ENCODE measurements at places on chromosomes 3 and 15.

DNA sequence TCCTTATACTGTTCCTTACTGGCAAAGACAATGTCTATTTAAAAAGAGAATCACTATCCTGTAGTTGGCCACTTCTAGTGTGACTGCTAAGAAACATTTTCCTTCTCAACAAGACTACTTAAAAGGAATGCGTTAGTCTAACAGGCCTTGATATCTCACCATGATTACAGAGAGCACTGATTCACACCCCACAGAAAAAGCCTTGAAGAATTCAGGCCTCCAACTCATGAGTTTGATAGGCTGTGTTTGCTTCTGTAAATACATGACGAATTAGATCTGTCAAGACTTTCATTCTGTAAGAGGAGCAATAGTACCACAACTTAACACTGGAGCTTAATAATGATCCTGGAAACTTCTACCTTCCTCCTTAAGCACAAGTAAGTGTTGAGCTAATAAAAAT, 432.8 kb upstream of the NR2F2 start:
- DNase-seq: no peak

DNA sequence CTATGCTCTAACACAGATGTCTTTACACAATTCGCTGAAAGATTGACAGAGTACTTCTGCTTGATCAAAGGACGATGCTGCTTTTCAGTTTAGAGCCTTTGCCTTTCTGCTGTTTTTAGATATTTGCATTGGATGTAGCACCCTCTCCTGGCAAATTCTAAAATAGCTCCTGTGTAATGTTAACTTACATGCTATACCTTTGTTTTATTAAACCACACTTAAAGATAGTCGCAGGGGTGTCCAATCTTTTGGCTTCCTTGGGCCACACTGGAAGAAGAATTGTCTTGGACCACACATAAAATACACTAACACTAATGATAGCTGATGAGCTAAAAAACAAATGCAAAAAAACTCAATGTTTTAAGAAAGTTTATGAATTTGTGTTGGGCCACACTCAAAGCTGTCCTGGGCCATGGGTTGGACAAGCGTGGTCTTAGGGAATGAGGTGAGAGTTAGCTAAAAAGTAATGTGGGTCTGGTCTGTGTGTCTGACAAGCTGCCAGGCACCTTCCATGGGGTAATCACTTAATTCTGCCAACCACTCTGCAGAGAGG, 62.9 kb downstream of the ATG7 start:
- peak; percentile 67 for DNase-seq

- no peak for DNase-seq
These were observed 1.4 kb downstream of the PAQR5 start for GRCh38 chr15:69299943-69300588.

DNA sequence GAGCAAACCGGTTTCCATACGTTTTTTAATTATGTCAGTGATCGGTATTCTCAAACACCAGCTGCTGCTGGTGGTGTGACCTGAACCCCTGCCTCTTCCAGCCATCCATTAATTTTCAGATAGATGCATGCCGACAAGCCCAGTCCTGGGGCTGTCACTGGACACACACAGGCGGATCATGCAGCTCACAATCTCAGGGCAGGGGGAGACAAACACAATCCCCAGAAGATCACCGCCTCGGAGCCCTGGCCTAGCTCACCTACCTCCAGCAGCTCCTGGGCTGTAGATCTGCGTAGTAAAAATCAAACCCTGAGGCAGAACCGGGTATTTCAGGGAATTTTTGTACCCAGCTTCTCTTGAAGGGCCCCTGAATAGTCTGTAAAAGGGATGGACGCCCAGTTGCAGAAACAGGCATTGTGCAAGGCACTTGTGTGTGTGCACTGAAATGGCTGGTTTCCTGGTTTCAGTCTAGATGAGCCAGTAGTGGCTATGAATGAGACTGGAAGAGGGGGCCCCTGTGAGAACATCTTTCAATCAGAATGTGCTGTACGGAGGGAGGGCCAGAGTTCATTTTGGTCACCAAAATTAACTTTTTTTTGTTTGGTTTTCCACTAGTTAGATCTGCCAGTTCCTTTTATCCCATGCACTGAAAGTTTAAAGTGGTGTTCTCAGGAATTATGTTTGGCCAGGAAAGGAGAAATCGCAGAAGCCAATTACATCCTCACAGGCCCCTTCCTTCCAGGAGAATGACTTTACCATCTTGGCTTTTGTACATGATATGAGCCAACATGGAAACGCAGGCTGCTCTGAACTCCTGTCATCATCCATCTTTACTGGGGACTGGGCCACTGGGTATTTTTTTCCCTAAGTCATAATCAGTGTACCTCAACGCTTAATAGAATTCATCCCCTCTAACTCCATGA, 55.0 kb upstream of the RPL32 start:
- no peak for DNase-seq

DNA sequence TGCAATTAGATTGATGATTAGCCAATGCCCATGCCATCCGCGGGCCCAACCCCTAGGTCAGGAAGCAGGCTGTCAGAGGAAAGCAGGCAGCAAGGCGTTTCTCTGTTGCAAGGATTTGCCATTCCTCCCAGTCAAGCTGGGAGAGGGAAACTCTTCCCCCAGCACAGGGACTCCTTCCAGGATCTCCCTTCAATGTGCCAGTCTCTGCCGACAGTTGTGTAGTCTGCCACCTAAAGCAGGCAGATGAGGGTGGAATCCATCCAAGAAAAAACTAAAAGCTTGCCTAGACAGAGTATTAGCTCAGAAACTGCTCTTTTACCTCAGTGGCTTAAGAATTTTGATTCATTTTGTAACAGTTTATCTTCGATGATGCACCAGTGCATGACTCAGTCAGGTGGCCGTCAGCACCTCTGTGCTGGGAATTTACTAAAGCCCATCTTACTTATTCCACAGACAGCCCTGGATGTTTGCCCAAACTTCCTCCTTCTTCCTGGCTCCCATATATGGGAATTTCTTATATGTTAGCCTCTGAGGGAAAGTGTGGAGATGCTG, 501.5 kb upstream of the THBS1 start:
- DNase-seq: no peak

- DNase-seq: no peak
These were observed 2.5 kb upstream of the GANC start for GRCh38 chr15:42270551-42270950.

DNA sequence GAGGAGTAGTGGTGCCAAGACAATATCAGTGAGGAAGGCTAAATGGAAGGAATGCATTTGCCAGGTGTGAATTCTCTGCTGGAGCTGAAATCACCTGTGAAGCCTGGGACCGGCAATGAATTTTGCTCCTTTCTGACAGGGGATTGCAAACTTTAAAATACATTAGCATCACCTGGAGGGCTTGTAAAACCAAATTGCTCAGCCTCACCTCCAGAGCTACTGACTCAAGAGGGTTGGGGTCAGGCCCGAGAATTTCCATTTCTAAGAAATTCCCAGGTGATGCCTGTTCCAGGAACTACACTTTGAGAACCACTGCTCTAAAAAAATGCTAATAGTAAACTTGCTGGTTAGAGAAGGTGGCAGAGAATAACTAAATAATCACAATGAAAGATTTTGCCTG, 445.6 kb upstream of the RBMS3 start:
- no peak for DNase-seq

DNA sequence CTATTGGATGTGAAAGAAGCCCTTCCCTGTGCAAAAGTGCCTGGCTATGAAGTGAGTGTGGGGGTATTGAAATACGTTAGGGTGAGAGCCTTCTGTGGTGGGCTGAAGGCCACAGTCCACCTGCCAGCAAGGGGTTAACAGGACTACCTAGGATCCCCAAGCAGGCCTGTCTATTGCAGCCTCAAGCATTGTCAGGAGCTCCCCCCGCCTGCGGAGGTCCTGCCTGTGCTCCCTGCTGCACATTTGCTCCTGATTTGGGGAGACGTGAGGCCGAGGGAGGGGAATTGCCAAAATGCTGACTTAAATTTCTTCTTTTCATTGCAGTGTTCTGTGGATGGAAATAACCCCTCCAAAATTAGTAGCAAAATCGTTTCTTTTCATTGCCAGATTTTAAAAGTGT, 56.2 kb downstream of the GABRG3 start:
- no peak for DNase-seq

GRCh38 chr3:40494698-40495097, 11.1 kb upstream of the ZNF620 start:
- DNase-seq: no peak

- DNase-seq: no peak
These were observed 68.4 kb downstream of the KCNAB1 start for GRCh38 chr3:156188757-156189156.

- DNase-seq: no peak
These were observed 505.8 kb downstream of the EPHA3 start for GRCh38 chr3:89613241-89613640.

- no peak for DNase-seq
These were observed 1.5 kb downstream of the PLCL2 start for GRCh38 chr3:16886303-16886683.

DNA sequence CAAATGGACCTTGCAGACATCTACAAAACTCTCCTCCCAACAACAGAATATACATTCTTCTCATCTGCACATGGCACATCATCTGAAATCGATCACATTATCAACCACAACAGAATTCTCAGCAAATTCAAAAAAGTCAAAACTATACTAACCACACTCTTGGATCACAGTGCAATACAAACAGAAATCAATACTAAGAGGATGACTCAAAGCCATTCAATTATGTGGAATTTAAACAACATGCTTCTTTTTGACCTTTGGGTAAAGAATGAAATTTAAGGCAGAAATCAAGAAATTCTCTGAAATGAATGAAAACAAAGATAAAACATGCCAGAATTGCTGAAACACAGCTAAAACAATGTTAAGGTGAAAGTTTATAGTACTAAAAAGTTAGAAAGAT, 358.1 kb downstream of the NSUN3 start:
- no peak for DNase-seq

DNA sequence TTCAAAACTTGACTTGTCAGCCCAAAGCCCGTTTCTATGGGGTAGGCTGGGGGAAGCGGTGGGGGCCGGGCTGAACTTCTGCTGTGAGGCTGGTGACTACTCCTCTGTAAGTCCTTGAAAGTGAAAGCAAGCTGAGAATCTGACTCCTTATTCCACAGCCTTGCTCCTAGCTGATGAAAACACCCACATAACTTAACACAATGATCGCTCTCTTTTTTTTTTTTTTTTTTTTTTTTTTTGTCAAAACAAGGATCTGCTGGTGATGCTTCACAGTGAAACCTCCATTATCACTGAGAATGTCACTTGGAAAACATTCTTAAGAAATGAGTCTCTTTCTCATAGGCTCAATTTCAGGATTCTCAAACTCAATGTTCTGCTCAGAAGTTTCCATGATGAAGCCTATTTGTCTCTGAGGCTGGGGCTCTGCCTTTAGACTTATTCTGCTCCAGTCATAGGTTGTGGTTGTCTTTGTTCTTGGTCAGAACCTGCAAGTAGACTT, 31.4 kb upstream of the TKT start:
- no peak for DNase-seq

DNA sequence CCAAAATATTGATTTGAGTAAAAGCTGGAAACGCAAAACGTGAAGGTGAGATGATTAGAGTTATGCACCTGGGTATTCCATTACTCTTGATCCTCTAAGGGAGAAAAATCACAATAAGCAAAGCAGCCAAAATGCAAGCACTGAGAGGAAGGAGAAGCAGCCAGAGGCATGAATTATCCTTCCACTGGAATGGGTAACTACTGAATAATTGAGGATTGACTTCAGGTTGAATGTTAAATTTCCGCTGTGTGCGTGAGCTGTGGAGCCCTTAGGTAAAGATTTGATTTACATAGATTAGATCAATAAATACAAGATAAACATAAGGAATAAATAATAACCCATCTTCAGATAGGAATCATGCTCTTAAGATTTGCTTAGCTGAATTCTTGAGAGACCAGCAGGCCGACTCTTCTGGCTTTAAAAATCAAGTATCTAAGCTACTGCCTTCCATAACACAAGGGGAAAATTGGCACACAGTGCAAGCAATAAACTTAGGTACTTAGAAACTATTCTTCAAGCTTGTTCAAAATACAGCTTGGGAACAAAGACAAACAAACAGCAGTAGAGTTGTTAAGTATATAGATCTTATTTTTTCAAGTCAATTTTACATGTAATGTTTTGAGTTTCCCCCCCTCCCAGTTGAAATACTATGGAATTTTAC, 1459.5 kb downstream of the ZPLD1 start:
- no peak for DNase-seq

GRCh38 chr15:90706394-90707327, 10.5 kb upstream of the BLM start:
- DNase-seq: no peak
